Endothelial cell of coronary artery (primary cell): ENCODE measurements at places on chromosomes 13 and 19. TPM values are rescaled to one million over a fixed set of nuclear protein-coding genes. Genes with fewer than 3 reads are reported as not detected.

Gene JOSD2
- 28.2 and 30.9 TPM in 2 replicates for total RNA-seq

Gene CLDND2
- total RNA-seq: 0.18 TPM in 1 of 2 replicates, not detected in the other

Gene CKM
- not detected in 2 replicates for total RNA-seq

Gene SIGLEC8
- total RNA-seq: not detected in 2 replicates

Gene CRB3
- not detected in 2 replicates for total RNA-seq

Gene FGF22
- total RNA-seq: 0.09 TPM in 1 of 2 replicates, not detected in the other

Gene DEDD2
- 13.0 and 14.9 TPM in 2 replicates for total RNA-seq

Gene CYP4F11
- total RNA-seq: not detected in 2 replicates

Gene MYO16
- under 0.01 TPM in 1 of 2 replicates, not detected in the other for total RNA-seq

Gene ACP5
- total RNA-seq: 0.09 TPM in 2 replicates

Gene TMEM272
- not detected in 2 replicates for total RNA-seq

Gene ZNF69
- 1.3 and 4.0 TPM in 2 replicates for total RNA-seq

Gene SWSAP1
- 0.56 and 0.72 TPM in 2 replicates for total RNA-seq

Gene ENOX1
- 1.3 and 1.4 TPM in 2 replicates for total RNA-seq

Gene OR7D2
- total RNA-seq: not detected in 2 replicates

Gene IFNL1
- not detected in 2 replicates for total RNA-seq

Gene URAD
- not detected in 2 replicates for total RNA-seq

Gene KASH5
- not detected in 2 replicates for total RNA-seq

Gene ZNF358
- 10.2 and 14.2 TPM in 2 replicates for total RNA-seq

Gene ECSIT
- total RNA-seq: 30.2 and 44.1 TPM in 2 replicates

Gene NLRP7
- not detected in 2 replicates for total RNA-seq

Gene ZNF578
- 0.72 and 1.8 TPM in 2 replicates for total RNA-seq

Gene ERF
- 22.4 and 25.8 TPM in 2 replicates for total RNA-seq

Gene ZNF625
- total RNA-seq: 10.4 and 10.5 TPM in 2 replicates

Gene ZNF253
- total RNA-seq: 0.36 and 3.3 TPM in 2 replicates

Gene FAAP24
- total RNA-seq: 2.1 and 2.9 TPM in 2 replicates

Gene CERS1
- 3.2 and 4.5 TPM in 2 replicates for total RNA-seq

Gene TMC4
- not detected in 2 replicates for total RNA-seq

Gene KIR3DL2
- not detected in 2 replicates for total RNA-seq

Gene COX6B2
- total RNA-seq: not detected in 2 replicates

Gene CEACAM7
- total RNA-seq: not detected in 2 replicates

Gene POU2F2
- 0.19 and 0.27 TPM in 2 replicates for total RNA-seq

Gene ZNF681
- total RNA-seq: 0.09 and 0.85 TPM in 2 replicates

Gene ZNF723
- not detected in 2 replicates for total RNA-seq

Gene GRIN2D
- 0.27 and 0.66 TPM in 2 replicates for total RNA-seq

Gene ZNF570
- 4.9 and 6.9 TPM in 2 replicates for total RNA-seq

Gene PRSS57
- not detected in 2 replicates for total RNA-seq

Gene SPACA4
- total RNA-seq: not detected in 2 replicates

Gene FPR2
- not detected in 2 replicates for total RNA-seq

Gene APOC1
- 0.28 and 0.72 TPM in 2 replicates for total RNA-seq

Gene ERVK3-1
- 17.5 and 22.8 TPM in 2 replicates for total RNA-seq
